Right ventricle myocardium inferior (tissue), 1 donor: ENCODE measurements at places on chromosomes 4 and X. TPM values are rescaled to one million over a fixed set of nuclear protein-coding genes. Genes with fewer than 3 reads are reported as not detected.

GRCh38 chr4:27020603-27021002 is 160.0 kb downstream of the STIM2 start:
- no peak for DNase-seq

GRCh38 chrX:39360101-39360500 is 558.8 kb downstream of the MID1IP1 start:
- DNase-seq, result no peak

GRCh38 chr4:47372561-47372960 is 90.9 kb downstream of the COMMD8 start:
- DNase-seq, result no peak

GRCh38 chr4:21726255-21726815 is 222.2 kb downstream of the KCNIP4 start:
- no peak for DNase-seq

REPS2 gene
- total RNA-seq, result 10.1 TPM
